Activated CD8-positive, alpha-beta memory T cell treated with anti-CD3 and anti-CD28 coated beads for 1 hour (primary cell): ENCODE measurements at places on chromosomes 5 and 9.

DNA sequence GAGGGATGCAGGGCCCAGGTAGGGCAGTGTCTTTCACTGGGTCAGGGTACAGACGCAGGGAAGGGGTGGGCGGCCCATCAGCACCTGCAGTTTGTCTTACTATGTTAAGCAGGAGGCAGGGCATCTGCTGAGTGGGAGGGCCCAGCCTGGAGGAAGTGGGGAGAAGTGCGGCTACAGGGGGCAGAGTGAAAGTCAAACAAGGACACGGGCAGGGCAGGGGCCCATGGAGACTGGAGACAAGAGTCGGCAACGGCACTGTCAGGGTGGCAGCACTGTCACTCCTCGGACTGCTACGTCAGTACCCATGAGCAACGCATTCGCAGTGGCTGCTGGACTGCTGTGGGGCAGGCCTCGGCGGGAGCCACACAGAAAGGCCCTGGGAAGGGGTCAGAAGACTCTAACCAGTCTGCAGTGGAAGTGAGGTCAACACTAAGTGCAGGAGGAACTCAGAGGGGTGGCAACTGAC, 19.7 kb downstream of the CAMSAP1 start:
- peak; percentile 38 for DNase-seq

DNA sequence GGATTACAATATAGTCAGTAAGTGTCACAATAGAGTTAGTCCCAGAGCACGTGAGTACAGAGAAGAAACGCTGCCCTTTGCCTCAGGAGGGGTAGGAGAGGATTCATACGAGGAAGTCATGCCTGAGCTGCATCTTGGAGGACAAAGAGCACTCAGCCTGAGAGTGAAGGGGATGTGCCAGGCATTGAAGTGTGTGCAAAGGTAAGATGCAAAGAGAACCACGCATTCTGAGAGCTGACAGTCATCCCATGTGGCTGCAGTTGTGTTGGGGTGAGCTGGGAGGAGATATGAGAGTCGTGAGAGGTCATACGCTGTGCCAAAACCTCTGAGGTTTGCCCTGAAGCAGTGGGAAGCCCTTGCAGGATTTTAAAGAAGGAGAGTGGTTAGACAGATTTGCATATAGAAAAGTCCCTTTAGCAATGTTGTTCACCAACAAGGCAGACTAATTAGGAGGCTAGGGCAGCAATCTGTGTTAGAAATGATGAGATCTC, 97.5 kb downstream of the PIP5K1B start:
- DNase-seq, result no peak

DNA sequence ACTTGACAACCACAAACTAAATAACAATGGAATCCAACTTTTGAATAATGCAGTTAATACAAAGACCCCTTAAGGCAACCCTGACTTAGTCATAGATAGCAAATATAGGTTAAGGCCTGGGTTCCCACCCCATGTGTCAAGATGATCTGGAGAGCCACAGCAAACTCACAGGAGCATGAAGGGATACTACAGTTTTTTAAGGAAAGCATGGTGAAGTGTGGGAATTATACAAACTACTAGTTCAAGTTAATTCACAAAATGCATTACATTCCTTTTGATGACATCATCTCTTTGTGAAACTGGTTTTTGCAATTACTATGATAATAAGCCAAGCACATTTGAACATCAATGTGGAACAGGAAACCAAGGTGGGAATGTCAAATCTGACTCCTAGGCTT, 50.6 kb downstream of the LHFPL2 start:
- DNase-seq, result no peak

DNA sequence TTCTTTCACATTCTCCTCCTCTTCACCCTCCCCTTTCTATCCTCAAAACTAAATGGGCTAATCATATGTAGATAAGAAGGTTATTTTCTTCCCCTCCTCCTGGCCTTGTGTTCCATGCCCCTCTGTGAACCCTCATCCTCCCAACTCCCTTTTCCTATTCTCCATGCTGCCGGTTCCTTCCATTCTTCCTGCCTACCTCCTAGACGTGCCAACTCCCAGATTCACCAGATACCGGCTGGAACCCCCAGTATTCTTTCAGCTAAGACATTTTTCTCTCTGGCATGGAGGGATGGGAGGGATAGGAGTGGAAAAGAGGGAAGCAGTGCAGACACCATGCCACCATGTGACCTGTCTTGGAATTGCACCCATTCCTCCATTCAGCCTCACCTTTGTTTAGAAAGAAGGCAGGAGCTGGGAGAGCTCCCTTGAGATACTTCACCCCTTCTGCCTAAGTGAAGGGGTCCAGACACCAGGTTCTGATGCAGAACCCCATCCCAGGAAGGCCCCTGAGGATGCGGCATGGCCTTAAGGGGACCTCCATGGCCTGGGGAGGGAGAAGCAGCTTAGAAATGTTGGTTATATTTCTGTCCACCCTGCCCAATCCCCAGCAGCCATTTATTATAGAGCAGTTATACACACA, 4.8 kb downstream of the DNAJB5 start:
- DNase-seq, result no peak

GRCh38 chr5:66002415-66002814, 76.0 kb downstream of the ERBIN start:
- no peak for DNase-seq
